ENCODE measurements at places on chromosomes 6 and 20.
A peak's percentile ranks its signal among the peaks of the same experiment; 100 is the strongest.

GRCh38 chr20:61953037-61954021 lies 112.4 kb downstream of the TAF4 start:
- DNase-seq, result no peak

GRCh38 chr20:60281295-60281694 lies 323.1 kb downstream of the CDH26 start:
- DNase-seq, result no peak

DNA sequence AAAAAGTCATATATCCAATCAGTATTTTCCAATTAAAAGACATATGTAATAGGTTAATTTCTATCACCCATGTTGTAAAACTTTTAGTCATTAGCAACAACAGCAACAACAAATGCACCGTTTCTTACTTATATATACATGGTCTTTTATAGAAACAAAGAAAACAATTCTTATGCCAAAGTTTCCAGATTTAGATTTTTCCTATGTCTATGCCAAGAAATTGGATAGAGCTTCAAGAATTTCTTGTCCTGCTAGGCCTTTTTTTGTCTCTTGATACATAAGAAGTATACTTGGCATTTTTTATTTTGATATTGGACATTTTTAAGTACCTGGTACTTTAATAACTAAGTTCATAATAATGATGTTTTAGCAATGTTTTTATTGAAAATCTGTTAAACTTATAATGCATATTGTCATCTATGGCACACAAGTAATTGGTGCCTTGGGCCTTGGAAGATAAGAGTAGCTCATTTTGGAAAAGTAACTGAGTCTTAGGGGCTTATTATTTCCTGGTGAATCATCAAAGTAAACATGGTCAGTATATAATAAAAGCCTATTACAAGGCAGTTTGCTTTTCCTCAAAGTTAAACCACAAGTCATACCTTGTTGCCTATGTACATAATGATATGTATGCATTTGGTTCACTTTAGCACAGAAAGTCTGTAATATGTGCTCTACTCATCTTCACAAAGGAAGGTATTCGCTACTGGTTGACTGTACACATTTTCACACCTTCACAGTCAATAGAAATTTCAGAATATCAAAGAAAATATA lies 10.1 kb upstream of the FRK start:
- DNase-seq, result no peak

GRCh38 chr6:29839917-29840316 lies 12.3 kb downstream of the HLA-G start:
- no peak for DNase-seq

- DNase-seq, result no peak
Observed at GRCh38 chr6:119858901-119859300, 509.3 kb upstream of the MAN1A1 start.

DNA sequence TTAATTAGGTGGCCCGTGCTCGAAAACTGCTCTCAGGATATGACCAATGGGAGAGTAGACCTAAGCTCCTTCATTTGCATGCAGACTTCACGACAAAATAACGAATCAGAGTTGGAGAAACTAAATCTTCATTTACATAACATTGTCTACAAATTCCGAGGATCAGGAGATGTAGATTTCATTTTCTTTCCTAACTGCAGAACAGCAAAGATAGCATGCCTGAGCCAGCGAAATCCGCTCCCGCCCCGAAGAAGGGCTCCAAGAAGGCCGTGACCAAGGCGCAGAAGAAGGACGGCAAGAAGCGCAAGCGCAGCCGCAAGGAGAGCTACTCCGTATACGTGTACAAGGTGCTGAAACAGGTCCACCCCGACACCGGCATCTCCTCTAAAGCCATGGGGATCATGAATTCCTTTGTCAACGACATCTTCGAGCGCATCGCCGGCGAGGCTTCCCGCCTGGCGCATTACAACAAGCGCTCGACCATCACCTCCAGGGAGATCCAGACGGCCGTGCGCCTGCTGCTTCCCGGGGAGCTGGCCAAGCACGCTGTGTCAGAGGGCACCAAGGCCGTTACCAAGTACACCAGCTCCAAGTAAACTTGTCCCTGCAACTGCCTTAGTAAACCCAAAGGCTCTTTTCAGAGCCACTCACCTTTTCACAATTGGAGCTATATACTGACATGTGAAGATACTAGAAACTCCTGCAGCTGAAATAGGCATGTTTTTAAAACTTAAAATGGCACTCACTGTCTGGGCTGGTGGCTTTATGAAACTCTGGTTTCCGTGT lies 96.5 kb downstream of the HFE start:
- peak; percentile 31 for DNase-seq

GRCh38 chr6:169213814-169214520 lies 39.7 kb downstream of the THBS2 start:
- no peak for DNase-seq

- no peak for DNase-seq
Observed at GRCh38 chr20:35697696-35698297, 1.4 kb downstream of the NFS1 start.

GRCh38 chr20:46559001-46559400 lies 8.5 kb upstream of the OCSTAMP start:
- DNase-seq, result no peak

DNA sequence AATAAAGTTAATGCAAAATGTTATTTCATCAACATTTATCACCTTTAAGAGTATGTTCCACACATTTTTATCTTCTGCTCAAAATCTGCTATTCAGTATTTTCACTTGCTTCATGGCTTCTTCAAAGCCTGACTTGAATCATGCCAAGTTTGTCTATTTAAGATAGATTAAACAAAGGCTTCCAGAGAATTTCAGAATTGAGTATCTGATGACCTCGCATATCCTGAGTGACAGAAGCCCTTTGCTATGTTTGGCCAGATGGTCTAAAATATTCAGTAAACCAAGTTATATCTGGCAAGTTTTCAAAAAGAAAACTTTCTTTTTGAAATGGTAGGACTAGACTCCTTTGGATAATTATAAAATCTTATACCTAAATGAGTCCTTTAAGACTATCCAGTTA lies 348.9 kb upstream of the KCNQ5 start:
- no peak for DNase-seq

- no peak for DNase-seq
Observed at GRCh38 chr6:89084954-89085353, 4.4 kb downstream of the PNRC1 start.

- no peak for DNase-seq
Observed at GRCh38 chr20:26163890-26164289, 467.2 kb upstream of the ZNF337 start.

GRCh38 chr20:8155229-8155628 lies 23.2 kb downstream of the PLCB1 start:
- DNase-seq, result no peak

DNA sequence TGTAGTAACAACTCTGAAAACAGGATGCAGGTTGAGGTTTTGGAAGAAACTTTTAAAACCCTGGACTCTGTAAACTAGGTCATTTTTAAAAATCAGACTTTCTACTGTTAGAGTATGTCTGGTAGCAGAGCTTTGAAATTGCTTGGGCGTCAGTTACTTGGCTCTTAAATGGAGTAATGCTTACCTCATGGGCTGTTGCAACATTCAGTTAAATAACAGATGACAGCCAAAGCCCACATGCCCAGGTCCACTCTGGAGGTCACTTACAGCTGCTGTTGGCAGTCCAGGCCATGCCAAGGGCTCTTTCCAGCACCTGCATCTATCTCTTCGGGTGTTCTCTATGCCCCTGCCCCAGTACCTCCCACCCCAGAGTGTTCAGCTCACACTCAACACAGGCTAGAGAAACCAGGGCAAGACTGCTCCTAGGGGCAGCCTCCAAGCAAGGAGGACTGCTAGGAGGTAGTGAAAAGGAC lies 96.4 kb downstream of the BANF2 start:
- no peak for DNase-seq

DNA sequence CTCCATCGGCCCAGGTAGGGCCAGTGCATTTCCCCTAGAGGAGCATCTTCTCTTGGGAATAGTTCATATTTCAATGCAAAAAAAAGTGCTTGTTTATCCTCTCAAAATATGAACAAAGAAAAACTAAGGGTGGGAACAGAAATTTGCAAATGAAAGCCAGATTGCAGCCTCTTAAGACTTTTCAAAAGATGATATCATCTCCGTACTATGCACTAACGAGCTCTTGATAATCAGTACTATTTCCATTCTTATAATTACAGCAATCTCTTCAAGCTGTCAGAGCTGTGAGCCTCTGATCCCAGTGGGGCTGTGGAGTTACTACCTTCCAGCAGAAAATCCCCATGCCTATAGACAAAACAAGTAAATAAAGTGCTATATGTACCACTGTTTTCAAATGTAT lies 77.1 kb downstream of the SOD2 start:
- no peak for DNase-seq

GRCh38 chr20:1371830-1372539 lies 20.9 kb downstream of the FKBP1A start:
- DNase-seq, result no peak

DNA sequence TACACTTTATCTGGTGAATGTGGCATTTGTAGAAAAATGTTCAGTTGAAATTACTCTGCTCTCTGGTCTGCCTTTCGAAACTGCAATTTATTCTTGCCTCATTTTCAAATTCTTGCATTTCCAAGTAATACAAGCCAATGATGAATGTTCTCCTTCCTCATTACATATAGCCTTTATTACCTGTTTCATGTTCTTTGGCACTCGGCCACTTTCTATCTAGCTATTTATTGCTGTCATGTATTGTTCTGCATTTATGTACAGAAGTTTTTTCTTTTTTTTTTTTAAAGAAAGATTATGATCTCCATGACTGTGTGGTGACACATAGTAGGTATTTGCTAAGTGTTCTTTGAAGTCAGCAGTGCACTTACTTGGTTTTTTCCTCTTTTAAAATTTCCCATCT lies 261.4 kb downstream of the ZFAND3 start:
- no peak for DNase-seq

- no peak for DNase-seq
Observed at GRCh38 chr20:25117990-25118389, 36.0 kb upstream of the VSX1 start.

- DNase-seq, result no peak
Observed at GRCh38 chr20:24836041-24836533, 113.0 kb upstream of the CST7 start.

DNA sequence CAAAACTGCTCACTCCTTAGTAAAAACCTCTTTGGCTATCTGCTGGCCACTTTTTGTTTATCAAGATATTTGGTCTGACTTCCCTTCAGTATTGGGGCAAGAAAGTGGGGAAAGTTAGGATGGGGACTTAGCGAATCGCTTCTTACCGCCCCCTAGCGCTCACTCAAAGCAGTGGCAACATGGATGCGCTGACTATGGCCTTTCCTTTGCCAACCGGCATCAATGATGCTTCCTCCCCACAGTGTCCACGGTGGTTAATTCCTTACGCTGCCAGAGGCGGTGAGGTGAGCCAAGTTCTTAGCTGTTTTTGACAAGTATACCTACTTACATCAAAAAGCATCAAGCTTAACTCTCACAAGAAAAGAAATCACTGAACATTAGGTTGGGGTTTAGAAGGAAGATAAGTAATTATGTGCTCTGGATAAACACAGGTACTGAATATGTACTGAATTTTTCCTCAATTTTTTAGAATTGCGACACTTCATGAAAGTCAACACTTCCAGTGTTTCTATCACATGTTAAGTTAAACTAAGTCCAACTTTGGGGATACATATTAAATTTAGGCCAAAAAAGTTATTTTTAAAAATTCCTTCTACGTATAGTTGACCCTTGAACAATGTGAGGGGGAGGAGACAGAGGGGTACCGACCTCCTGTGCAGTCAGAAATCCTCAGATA lies 86.7 kb downstream of the GMDS start:
- no peak for DNase-seq

DNA sequence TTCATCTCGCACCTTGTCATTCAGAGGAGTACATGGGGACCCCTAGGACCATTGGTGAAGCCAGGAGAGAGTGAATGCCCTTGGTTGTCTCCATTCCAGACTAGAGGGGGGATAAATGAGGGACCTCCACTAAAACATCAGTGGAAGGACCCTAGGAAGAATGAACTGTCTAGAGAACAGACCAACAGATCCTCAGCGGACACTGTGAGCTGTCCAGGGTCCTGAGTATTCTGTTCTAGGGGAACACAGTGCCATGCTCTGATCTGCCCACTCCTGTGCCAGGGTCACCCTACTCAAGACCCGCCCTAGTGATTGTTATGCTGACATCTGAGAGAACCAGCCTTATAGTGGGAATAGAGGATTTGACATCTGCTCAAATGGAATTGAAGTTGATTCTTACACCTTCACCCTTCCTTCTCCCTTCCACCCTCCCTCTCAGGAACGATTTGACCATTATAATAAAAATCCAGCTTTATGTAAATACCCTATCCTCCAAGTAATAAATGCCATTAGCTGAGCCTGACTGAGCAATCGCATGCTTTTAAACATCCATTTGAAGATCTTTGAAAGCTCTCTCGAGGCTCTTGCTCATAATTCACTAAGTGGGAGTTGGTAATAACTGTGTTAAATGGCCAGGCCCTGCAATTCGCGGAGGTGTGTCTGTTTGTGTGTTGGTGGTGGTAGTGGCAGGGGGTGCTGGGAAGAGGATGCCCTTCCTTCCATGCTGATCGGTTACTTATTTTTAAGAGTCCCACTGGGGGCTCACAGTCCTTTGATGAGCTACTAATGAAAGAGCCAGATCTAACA lies 43.6 kb upstream of the SLC32A1 start:
- peak; percentile 21 for DNase-seq

GRCh38 chr6:30042476-30042875 lies 18.6 kb upstream of the POLR1H start:
- no peak for DNase-seq

GRCh38 chr6:22056398-22056797 lies 240.4 kb downstream of the PRL start:
- no peak for DNase-seq

DNA sequence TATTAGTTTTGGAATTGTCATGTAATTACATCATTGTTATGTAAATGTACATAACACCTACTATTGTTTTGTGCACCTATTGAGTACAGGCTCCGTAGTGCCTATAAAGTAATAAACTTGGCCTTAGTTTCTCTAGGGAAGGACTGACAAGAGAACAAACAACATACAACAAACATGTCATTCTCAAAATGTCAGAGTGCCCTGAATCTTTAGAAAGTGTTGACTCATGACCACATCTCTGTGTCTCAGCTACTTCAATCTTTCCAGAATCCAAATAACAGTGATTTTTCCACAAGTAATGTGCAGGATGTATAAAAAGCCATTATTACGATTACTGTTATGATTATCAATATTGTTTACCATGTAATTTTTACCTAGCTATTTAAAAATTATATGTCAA lies 17.2 kb downstream of the LAMP5 start:
- DNase-seq, result no peak

DNA sequence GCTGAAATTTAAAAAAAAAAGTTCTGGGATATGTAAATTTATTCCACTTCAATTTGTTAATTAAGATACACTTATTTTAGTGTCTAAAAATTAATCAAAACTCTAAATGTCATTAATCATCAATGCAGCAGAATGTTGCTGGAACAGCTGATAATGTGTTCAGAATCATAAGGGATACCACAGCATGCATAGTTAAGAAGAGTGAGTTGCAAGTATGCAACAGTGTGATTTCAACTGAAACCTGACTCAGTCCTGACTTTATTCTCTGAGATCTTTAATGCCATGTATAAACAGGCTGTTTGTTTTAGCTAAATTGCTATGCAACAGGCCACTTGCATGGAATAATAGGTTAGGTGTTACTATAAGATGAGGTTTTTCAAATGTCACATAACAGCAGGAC lies 1.4 kb downstream of the GRIK2 start:
- no peak for DNase-seq
